ENCODE measurements at places on chromosomes 7 and 10.

GRCh38 chr7:127995881-127996215, 35.4 kb downstream of the LRRC4 start:
- DNase-seq = no peak

- no peak for DNase-seq
These were observed 507 bp upstream of the TMEM254 start for GRCh38 chr10:80077869-80078447.

DNA sequence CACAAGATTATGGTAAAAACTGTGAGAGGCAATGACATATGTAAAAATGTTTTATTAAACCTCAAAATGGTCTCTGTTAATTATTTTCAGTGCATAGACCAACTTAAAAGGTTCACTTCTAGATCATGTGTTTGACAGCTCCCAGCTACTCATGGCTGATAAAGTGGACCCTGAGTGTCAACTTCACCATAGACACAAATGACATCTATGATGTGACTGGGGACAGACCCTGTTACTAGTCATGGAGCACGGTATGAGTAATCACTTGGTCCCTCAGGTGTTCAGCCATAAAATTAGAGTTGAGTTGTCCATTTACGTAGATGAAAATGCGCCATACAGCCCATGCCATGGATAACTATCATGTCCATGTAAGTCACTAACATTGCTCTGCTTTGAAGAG, 199.8 kb downstream of the ZNF365 start:
- no peak for DNase-seq

GRCh38 chr7:19215412-19215811, 70.2 kb upstream of the FERD3L start:
- DNase-seq = peak; percentile 27

GRCh38 chr10:92142512-92142911, 148.4 kb downstream of the CPEB3 start:
- no peak for DNase-seq

GRCh38 chr10:19832699-19833098, 16.5 kb downstream of the PLXDC2 start:
- DNase-seq = no peak

DNA sequence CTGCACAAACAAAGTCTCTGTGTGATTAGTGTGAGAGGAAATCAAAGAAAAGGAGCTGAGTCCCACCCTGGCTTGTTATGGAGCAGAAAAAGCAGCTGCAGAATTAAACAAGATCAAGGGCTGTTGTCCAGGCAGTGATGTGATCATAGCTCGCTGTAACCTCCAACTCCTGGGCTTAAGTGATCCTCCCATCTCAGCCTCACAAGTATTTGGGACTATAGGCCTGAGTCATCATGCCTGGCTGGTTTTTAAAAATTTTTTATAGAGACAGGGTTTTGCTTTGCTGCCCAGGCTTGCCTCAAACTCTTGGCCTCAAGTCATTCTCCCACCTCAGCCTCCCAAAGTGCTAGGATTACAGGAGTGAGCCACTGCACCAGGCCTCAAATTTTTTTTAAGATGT, 88.9 kb downstream of the IPMK start:
- no peak for DNase-seq

DNA sequence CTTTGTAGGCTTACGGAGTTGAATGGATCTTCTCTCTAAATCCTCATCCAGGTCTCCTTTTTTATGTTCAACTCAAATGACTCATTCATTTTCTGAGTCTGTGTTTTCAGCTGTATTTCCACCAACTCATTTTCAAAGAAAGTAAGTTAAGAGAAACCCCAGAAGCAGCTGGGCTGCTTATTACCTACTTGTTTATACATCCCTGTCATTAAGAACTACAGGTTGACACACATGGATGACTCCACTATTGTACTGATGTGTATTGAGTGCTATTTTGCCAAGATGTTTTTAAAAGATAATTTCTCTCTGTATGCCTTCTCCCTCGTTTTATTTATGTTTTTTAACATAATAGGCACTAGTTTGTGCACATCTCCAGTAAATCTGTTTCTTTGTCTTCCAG, 41.9 kb downstream of the DGKI start:
- no peak for DNase-seq

DNA sequence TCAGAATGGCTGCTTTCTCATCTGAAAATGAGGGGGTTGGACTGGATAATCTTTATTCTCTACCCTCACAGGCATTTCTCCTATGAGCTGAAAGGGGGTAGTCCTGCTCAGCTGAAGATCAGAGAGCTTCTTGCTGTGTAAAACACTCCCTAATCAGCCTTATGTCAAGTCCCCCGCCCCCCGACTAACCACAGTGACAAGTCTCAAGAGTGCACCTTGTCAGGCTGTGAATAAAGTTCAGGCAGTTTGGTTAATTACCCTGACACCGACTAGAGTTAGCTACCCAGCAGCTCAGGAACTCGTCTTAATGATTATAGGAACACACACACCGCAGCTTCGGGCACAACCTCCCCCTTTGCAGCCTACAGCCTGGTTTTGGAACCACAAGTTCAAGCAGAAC, 513.7 kb downstream of the RPS24 start:
- DNase-seq = no peak

GRCh38 chr10:126226988-126227761, 161.1 kb downstream of the ADAM12 start:
- DNase-seq = no peak

- no peak for DNase-seq
These were observed 149.2 kb upstream of the VSTM2A start for GRCh38 chr7:54392935-54393334.

GRCh38 chr7:105577251-105577650, 4.0 kb downstream of the EFCAB10 start:
- no peak for DNase-seq

GRCh38 chr7:29435167-29435566, 128.5 kb upstream of the PRR15 start:
- no peak for DNase-seq

GRCh38 chr10:58350619-58351323, 16.0 kb downstream of the UBE2D1 start:
- no peak for DNase-seq

GRCh38 chr7:79523436-79523835, 70.0 kb upstream of the MAGI2 start:
- DNase-seq = no peak

DNA sequence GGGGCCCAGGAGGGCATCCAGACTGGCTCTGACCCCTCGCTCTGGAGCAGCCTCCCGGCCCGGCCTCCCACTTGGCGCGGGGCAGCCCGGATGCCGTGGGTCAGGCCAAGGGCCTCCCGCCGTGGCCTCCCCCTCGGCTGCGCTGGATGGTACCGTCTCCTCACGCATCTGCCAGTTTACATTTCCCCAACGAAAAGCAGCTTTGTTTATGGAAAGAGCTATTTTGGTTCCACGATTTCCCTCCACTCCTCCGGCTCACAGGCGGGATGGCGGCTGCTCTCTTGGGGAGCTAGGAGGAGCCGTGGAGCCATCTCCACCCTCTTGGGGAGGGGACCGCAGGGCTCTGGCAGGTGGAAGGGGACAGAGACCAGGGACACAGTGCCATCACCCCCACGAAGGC, 93.2 kb upstream of the MYL10 start:
- DNase-seq = no peak

- DNase-seq = peak; percentile 33
These were observed 17.8 kb downstream of the VWC2 start for GRCh38 chr7:49791088-49791741.

DNA sequence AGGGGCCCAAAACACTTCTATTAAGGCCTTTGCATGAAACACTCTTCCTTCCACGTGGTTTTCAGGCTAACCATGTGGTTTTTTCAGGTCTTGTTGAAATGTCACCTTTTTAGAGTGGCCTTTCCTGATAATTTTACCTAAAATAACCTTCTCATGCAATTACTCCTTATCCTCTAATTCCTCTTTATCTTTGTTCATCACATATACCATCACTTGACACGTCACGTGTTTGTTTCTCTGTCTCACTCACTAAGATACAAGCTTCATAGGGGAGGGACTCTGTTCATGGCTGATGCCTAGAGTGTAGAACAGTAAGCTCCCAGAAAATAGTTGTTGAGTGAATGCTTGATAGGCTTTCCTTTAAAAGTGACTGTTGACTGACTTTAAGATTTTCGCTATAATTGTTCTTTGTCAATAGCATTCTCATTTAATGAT, 63.7 kb downstream of the ST7 start:
- no peak for DNase-seq

DNA sequence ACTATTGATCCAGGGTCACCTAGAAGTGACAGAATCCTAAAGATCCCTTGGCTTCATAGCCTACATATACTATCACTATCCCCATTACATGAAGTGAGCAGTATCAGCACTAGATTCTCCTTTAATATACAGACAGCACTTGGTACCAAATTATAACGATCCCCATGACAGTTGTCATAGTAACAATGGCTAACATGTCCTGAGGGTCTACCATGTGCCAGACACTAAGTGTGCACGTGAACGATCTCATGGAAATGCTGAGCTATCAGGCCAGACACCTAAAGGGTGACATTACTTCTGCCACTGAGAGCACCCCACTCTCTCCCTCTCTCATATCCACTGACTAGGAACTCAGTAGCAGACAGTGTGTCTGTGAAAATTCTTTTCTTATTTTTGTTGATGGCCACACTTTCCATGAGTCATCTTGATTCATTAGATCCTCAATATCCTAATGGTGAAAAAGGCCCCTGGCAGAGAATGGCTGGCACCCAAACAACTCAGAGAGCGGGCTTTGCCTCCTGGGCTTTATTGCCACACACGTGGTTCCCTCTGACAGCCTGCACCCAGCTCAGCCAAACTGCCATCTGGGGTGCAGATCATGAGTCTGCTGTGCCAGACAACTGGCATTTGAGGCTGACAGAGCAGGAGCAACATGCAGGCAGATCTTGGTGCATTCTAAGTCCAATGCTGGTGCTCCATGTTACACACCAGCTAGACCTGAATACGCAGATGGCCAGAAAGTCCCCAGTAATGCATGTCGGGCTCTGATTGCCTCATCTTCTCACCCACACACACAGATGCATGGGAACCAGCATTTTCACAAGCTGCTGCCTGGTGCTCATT, 176.3 kb downstream of the DGKI start:
- no peak for DNase-seq

DNA sequence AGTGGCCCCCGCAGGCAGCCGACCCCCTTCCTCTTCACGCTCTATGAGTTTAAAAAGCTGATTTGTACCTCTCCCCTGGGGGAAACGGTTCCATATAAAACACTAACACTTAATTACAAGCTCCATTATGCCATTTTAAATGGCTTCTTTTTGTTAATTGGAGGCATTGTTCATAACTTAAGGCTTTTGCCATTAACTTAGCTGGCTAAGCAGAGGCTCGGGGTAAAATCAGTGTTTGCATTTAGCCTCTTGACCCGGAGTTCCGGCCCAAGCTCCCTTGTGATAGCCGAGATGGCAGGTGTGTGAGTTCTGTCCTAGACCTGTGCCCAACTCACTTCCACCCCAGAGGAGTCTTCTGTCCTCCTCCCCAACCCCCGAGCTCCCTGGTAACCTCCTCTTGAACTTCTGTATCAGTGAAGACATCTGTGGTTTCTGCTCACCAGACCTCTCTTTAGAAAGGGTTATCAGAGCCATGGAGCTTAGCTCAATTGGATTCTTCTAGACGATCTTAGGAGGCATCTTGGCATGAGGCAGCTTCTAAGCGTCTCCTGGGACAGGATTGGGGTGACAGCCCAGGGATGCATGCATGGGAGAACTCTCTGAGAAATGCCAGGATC, 34.2 kb upstream of the SH2B2 start:
- no peak for DNase-seq

Data from RPMI8226 (cell line).